ENCODE measurements at places on chromosomes 6 and 20. TPM values are rescaled to one million over a fixed set of nuclear protein-coding genes. Genes with fewer than 3 reads are reported as not detected.

The TRIM40 gene
- polyA plus RNA-seq: 0.11 TPM

The SCRT2 gene
- 0.05 TPM for polyA plus RNA-seq

The CGA gene
- polyA plus RNA-seq: not detected

The FNDC1 gene
- polyA plus RNA-seq: 8.8 TPM

The OLIG3 gene
- polyA plus RNA-seq: not detected

The FAM217A gene
- polyA plus RNA-seq: 2.3 TPM

The PPP1R14C gene
- polyA plus RNA-seq: 27.6 TPM

The CTAGE9 gene
- polyA plus RNA-seq: 0.18 TPM

The SALL4 gene
- 6.8 TPM for polyA plus RNA-seq

The GJA1 gene
- 67.5 TPM for polyA plus RNA-seq

The MYCT1 gene
- polyA plus RNA-seq: 16.3 TPM

The ANGPT4 gene
- polyA plus RNA-seq: 0.20 TPM

The GABRR1 gene
- polyA plus RNA-seq: 0.95 TPM

The PPP1R16B gene
- 8.1 TPM for polyA plus RNA-seq

The FAM83C gene
- not detected for polyA plus RNA-seq

The DEFB123 gene
- not detected for polyA plus RNA-seq

The RWDD2A gene
- 8.3 TPM for polyA plus RNA-seq

The HEY2 gene
- 7.6 TPM for polyA plus RNA-seq

The NKAPL gene
- polyA plus RNA-seq: 2.5 TPM

The BEND3 gene
- polyA plus RNA-seq: 10.2 TPM

The SNX9 gene
- polyA plus RNA-seq: 41.9 TPM

The PREX1 gene
- 12.2 TPM for polyA plus RNA-seq

The MCCD1 gene
- 17.9 TPM for polyA plus RNA-seq

The RAET1L gene
- polyA plus RNA-seq: not detected

The BMP5 gene
- polyA plus RNA-seq: 2.9 TPM

The PTCHD4 gene
- polyA plus RNA-seq: 1.1 TPM

The CCN2 gene
- 413 TPM for polyA plus RNA-seq

The CALHM6 gene
- 4.9 TPM for polyA plus RNA-seq

The EZR gene
- 294 TPM for polyA plus RNA-seq

The RAD21L1 gene
- polyA plus RNA-seq: not detected

The LY6G6F gene
- 1.2 TPM for polyA plus RNA-seq

The FGD2 gene
- 1.3 TPM for polyA plus RNA-seq

The PAK5 gene
- 0.45 TPM for polyA plus RNA-seq

The CAP2 gene
- 13.2 TPM for polyA plus RNA-seq
